Stimulated activated CD8-positive, alpha-beta memory T cell treated with anti-CD3 and anti-CD28 coated beads, Interleukin-2, amount 100 ng/mL, for 48 hours (primary cell): ENCODE measurements at places on chromosomes 1 and 21.

DNA sequence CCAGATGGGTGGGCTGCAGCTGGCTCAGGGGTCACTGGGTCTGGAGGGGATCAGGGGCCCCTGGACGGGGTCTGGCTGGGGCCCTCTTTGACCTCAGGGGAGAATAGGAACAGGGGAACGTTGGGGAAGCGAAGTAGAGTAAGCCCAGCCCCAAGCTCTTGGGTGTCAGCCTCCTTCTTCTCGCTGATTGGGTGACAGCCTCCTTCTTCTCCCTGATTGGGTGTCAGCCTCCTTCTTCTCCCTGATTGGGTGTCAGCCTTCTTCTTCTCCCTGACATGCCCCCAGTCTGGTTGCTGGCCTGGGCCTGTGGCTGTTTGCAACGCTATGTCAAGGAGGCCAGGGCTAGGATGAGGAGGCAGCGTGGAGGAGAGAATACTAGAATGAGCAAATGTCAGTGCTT is 76.7 kb upstream of the CASZ1 start:
- no peak for DNase-seq

DNA sequence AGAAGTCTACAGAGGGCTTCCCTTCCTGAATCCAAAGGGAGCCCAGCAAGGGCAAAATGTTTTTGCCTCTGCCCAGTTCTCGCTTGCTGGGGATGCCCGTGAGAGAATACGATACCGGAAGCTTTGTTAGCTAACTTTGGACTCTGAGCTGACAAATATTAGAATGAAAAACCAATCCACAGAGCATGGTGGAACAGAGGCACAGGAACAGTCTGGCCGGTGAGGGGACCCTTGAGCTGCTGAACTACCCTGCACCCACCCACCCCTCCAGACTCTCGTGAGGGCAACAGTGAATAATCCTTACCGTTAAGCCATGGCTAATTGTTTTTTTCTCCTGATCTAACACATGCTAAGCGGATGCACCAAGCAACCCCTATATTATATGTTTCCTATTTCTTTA is 76.3 kb upstream of the AKT3 start:
- DNase-seq, result no peak

- DNase-seq, result no peak
Measured at GRCh38 chr1:66931590-66931989, 6.8 kb downstream of the MIER1 start.

DNA sequence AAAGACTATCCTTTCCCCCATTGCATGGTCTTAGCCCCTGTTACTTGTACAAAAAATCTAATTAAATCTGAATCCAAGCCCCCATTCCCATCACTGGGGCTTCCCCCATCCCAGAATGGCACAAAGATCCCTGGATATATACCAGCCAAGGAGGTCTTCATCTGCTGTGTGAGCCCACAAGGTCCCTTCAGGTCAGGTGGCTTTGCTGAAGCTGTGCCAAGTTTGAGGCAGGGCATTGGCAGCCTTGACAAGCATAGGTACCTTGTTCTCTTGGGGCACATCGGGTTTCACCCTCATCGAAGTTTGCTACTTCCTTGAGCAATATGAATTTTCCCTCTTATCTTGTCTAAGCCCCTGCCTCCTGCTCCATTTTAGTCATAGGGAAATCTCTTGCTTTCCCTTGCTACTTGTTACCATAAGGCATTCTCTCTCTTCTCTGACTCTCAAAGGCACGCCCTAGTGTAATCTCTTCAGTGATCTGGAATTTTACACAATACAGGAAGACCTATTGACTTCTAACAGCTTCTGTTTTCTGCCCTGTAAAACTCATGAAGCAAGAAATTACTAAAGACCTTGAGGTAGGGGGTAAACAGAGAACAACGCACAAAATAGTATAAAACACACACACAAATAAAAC is 71.4 kb upstream of the COG2 start:
- DNase-seq, result no peak

GRCh38 chr1:7680207-7680954 is 90.7 kb upstream of the VAMP3 start:
- no peak for DNase-seq

GRCh38 chr21:32544697-32545096 is 40.6 kb downstream of the TCP10L start:
- DNase-seq, result no peak

DNA sequence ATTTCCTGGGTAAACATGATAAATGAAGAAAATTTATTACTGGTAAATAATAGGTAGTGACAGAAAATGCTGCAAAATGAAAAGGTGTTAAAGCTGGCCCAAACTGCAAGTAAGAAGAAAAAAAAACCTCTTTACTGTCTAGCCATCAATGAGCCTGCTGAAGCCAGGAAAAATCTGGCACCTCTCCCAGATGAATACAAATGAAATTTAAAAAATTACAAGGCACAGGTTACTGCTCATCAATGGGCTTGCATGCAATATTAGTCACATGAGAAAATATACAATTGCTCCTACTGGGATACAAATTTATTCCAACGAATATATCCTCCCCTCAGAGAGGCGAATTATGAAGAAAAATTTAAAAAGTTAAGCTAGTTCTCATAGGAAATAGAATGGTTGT is 1422.5 kb downstream of the KCNT2 start:
- DNase-seq, result no peak

- DNase-seq, result no peak
Measured at GRCh38 chr1:99755664-99756063, 10.8 kb downstream of the FRRS1 start.
